ENCODE measurements at places on chromosomes 3 and 15.

GRCh38 chr3:40574050-40574449 lies 49.3 kb downstream of the ZNF621 start:
- DNase-seq, result no peak

DNA sequence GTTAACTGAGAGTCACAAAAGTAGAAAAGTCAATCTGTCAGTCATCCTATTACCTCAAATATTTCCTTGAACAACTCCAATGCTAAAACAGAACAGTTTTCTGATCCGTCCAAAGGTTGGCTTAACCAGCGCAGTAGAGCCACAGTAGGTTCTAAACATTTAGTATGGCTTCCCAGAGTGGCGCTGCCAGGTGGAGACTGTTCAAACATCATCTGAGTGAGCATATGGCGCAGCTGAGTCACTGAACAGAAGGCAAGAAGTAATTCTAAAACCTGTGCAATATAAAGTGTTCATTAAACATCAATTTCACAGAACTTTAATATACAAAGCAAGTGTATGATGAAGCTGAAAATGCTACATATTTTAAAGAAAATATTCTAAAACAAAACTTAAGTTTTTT lies 19.9 kb downstream of the CIP2A start:
- DNase-seq, result no peak

- DNase-seq, result no peak
Measured at GRCh38 chr3:141859651-141860050, 16.8 kb upstream of the ATP1B3 start.

DNA sequence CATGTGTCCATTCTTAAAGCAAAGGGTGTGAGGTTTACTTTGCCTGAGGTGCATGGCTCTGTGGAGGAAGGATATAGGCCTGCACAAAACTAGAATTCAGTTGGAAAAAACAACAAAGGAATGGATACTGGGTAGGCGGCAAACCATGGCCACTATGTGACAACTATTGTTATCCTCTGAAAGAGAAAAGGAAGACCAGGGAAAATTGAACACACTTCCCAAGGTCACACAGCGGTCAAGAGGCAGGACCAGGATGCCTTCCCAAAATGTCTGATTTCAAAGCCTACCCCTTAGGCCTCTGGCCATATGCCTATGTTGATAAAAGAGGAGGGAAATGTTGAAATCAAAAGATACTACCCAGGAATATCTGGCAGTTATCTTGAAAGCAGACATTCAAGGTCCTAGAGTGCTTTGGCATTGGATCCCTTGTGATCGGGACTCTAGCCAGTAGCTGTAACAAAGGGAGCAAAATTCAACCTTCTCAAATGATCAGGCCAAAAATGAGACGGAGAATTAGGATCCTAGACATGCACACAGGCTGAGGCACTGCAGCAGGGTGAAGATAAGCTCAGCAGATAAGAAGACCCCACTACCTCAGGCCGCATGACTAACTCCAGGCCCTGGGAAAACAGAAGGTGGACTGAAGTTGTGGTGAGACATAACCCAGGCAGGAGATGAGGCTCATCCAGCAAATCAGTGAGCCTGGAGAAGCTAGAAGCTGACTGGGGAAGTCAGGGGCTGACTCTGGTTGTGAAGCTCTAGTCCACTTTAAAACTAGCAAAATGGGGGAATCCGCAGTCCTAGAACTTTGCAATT lies 292.2 kb downstream of the NEK10 start:
- no peak for DNase-seq

- DNase-seq, result no peak
Measured at GRCh38 chr15:38154837-38155236, 97.8 kb upstream of the SPRED1 start.

Data from activated CD4-positive, alpha-beta T cell treated with anti-CD3 and anti-CD28 coated beads, Interleukin-2, amount 50 U/mL, for 48 hours (primary cell).